A549 treated with GW870086 at 1 μM for 4 hours (cell line): ENCODE measurements at places on chromosomes 3 and 15. TPM values are rescaled to one million over a fixed set of nuclear protein-coding genes. Genes with fewer than 3 reads are reported as not detected.

Gene FANCD2OS
- not detected in 5 replicates for total RNA-seq

Gene GCSAM
- not detected in 5 replicates for total RNA-seq

Gene CASR
- total RNA-seq: not detected in 5 replicates

Gene LRRC31
- total RNA-seq: not detected in 5 replicates

Gene NIPA2
- 99.9 to 118 TPM (median 109 TPM) in 5 replicates for total RNA-seq

Gene TRAT1
- total RNA-seq: not detected in 5 replicates

Gene NCKIPSD
- total RNA-seq: 7.4 to 9.7 TPM (median 8.5 TPM) in 5 replicates

Gene EPHB1
- total RNA-seq: 0.14 to 0.17 TPM (median 0.16 TPM) in 3 of 5 replicates, not detected in the others

Gene CPB1
- not detected in 5 replicates for total RNA-seq

Gene ITIH3
- 0.08 to 0.22 TPM (median 0.17 TPM) in 4 of 5 replicates, not detected in the other for total RNA-seq

Gene GP5
- total RNA-seq: 0.03 TPM in 1 of 5 replicates, not detected in the others

Gene ZDHHC23
- total RNA-seq: 3.2 to 3.5 TPM (median 3.5 TPM) in 5 replicates

Gene SNX4
- total RNA-seq: 19.4 to 26.4 TPM (median 23.5 TPM) in 5 replicates

Gene DUOX1
- total RNA-seq: not detected in 5 replicates

Gene LTF
- not detected in 5 replicates for total RNA-seq

Gene GOLGA6C
- total RNA-seq: 0.16 TPM in 1 of 5 replicates, not detected in the others

Gene MAP1A
- total RNA-seq: 0.59 to 0.85 TPM (median 0.71 TPM) in 5 replicates

Gene POLG
- 44.6 to 62.6 TPM (median 59.6 TPM) in 5 replicates for total RNA-seq

Gene ENTPD3
- 0.05 to 0.10 TPM in 2 of 5 replicates, not detected in the others for total RNA-seq

Gene SI
- total RNA-seq: not detected in 5 replicates
